ENCODE measurements at places on chromosomes 16 and 17.

GRCh38 chr16:77938913-77939312, 83.4 kb upstream of the CLEC3A start:
- no peak for DNase-seq

GRCh38 chr16:83482545-83483162, 325.1 kb upstream of the HSBP1 start:
- no peak for DNase-seq

DNA sequence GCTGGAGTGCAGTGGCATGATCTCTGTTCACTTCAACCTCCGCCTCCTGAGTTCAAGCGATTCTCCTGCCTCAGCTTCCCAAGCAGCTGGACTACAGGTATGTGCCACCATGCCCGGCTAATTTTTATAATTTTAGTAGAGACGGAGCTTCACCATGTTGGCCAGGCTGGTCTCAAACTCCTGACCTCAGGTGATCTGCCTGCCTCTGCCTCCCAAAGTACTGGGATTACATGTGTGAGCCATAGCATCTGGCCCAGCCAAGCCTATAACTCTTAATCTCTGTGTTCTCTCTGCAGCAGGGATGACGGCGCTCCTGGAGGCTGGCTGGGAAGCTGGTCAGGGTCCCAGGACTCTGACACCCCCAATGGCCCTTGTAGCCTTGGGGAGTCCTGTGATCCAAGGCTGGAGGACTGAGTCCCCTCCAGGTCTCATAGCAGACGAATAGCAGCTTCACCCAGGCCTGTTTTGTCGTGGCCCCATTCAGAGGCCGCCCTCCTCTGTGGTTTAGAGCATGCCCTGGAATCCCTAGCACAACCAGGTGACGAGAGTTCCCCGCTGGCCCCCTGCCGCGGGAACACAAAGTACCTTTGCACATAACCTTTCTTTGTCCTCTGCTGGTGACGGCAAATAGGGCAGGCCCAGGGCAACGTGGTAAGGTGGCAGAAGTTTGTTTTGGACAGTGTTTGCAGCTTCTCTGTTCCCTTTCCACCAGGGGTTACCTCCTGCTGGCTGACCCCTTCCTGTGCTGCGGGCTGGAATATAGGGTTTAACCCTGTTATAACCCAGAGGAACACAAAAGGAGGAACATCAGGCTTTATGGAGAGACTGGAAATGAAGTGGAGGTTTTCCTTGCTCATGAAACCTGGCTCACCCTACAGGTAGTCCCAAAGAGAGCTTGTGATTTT, 43.0 kb upstream of the TOB1 start:
- no peak for DNase-seq

GRCh38 chr17:63910096-63910495, 962 bp downstream of the CSHL1 start:
- no peak for DNase-seq

- DNase-seq: no peak
Measured at GRCh38 chr17:21240369-21241055, 12.7 kb downstream of the NATD1 start.

DNA sequence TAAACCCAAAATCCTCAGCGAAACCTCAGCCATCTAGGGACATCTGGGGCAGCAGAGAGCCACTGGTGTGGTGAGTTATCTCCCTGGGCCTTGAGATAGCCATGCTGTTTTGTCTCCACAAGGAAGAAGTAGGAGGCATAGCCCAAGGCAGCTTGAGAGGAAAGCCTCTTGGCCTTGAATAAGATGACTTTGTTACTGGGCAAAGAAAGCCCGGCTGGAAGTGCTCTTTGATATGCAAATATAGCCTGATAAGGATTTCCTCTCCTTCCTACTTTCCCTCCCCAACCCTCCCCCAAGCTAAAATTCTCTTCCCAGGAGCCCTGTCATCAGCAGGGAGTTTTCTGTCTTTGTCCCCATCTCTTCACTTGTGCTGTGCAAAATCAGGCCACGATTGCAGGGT, 694.4 kb downstream of the MAF start:
- no peak for DNase-seq

- DNase-seq: no peak
Measured at GRCh38 chr17:4393806-4394205, 27.3 kb upstream of the UBE2G1 start.

DNA sequence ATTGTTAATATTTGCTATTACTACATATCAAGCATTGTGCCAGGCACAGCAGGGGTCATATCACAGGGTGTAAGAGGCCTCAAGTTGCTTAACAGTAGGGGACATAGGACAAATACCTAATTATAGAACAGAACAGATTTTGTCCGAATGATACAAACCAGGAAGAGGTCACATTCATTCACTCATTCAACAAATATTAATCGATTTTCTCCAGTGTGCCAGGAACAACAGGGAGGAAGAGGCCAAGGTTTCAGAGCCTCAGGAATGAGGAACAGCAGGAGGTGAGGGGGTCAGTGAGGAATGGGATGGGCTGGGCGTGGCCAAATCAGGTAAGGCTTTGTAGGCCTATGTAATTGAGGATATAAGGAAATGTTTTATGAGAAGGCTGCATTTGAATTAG, 11.2 kb upstream of the CHST4 start:
- no peak for DNase-seq

DNA sequence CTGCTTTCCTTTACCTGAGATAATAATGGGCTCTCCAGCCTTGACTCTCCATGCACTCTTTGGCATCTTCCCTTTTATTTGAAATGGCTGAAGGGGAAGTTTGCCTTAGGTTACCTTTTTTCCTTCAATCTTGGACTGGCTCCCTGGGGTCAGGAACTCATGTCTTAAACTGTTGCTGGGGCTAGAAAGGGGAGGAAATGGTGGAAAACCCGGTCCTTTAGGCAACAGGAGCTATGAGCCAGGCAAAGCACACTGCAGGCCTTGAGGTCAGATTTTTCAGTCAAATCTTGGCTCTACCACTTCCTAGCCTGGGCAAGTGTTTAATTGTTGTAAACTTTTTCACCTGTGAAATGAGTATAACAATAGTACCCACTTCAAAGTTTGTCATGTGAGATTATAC, 30.2 kb downstream of the MINK1 start:
- DNase-seq: no peak

- DNase-seq: no peak
Measured at GRCh38 chr16:64047878-64048277, 1074.0 kb downstream of the CDH11 start.

DNA sequence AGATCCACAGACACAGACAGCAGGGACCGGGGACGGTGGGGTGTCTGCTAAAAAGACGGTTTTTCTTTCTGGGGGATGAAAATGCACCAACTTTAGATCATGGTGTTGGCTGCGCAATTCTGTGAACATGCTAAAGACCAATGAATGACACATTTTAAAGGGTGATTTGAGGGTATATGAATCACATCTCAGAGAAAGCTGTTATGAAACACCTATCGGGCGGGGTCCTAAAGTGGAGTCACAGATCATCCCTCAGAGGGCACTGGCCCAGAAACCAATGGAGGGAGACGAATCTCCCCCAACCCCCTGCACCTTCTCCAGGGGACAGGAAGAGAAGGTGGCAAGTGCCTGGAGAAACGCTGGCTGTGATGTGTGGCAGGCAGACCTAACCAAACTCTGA, 26.0 kb downstream of the KLHDC4 start:
- DNase-seq: no peak

DNA sequence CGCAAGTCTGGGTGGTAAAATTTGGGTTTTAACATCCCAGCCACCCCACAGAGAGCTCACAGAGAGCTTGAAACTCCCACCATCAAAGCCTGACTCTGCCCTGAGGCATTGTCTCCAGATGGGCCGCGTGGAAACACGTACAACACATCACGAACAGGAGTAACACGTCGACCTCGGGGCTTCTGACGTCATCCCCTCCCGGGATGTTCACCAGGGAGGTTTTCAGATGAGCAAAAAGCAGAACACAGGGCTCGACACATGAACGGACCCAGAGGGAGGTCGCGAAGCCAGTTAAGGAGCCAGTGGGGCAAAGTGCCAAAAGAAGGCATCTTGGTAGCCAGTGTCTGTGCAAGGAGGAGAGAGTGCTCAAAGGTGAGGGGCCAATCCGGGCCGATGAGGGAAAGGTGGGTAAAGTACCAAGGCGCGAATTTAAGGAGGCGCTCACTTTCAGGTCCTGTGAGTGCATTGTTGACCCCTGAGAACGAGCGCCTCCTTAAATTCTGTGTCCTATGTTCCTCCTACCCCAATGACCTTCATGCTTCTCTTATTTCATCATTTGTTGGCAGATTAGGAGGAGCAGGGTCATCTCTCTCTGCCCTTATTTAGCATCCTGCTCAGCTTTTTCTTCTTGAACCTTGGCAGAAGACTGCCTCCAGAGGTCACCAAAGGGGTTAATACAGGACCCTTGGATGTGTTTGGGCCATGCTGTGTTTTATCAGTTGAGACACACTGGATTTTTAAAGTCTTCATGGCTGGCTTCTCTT, 5.6 kb downstream of the RCVRN start:
- no peak for DNase-seq

DNA sequence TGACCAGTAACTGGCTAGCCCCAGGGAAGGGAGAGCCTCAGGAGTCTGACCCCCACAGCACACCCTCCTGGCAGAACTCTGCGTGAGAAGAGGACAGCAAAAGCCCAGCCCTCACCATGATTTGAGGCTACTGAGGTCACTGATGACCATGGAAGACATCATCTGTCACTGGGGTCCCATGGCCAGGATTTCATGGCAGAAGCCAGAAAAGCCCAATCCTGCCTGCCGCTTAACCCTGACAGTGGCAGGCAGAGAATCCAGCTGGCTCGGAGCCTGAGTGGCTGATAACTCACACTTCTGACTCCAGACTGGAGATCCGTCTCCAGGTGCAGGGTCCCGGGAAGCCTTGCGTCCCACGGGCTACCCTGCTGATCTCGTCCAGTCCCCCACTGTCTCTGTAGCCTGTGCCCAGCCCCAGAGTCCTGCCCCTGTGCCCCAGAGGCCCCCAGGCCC, 17.5 kb downstream of the GRIN2C start:
- no peak for DNase-seq

- no peak for DNase-seq
Measured at GRCh38 chr16:88289968-88290401, 92.8 kb upstream of the ZNF469 start.

DNA sequence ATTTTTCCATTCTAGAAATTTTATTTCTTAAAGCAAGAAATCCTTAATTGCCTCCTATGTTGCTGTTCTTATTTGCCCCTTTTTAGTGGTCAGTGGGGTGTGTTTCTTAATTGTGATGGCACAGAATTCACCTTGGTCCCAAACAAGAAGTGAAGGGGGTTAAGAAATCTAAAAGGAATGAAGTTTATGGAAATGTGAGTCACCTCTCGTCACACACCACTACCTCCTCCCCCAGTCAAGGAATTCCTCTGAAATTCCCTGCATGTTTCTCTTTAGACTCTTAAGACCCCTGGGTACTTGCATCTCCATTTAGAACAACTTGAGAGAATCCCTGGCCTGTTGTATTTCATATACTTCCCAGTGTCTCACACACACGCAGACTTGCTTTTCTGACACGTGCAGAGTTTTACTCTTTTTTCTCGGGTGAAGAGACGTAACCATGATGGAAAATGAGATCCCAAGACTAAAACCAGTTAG, 247.4 kb downstream of the PRKCA start:
- no peak for DNase-seq

DNA sequence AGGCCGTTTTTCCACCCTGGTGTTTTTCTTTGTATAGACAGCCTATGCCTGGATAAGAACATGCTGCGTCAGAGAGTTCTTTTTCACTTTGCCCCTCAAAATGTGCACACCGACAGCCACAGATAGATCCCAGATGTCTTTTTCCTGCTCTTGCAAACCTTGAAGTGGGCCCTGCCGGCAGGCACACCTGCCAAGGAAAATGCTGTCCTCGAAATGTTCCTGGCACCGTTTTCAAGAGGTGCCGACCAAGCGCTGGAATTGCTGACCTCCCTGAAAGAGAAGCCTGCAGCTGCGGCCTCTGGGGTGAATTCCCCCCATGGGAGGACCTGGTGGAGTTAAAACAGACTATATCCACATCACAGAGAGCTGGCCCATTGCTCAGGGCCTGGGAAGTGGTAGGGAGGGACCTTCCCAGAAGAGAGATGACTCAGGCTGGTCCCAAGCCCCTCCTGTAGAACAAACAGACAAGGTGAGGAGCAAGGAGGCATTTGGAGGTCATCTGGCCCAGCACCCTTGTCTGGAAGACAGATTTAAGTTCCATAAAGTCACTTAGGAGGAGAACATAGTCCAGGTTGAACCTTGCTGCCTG, 668.1 kb downstream of the MAF start:
- no peak for DNase-seq

GRCh38 chr16:35377142-35377541, 1917.7 kb downstream of the TP53TG3F start:
- no peak for DNase-seq

GRCh38 chr17:9798724-9799123, 7.3 kb upstream of the DHRS7C start:
- no peak for DNase-seq

DNA sequence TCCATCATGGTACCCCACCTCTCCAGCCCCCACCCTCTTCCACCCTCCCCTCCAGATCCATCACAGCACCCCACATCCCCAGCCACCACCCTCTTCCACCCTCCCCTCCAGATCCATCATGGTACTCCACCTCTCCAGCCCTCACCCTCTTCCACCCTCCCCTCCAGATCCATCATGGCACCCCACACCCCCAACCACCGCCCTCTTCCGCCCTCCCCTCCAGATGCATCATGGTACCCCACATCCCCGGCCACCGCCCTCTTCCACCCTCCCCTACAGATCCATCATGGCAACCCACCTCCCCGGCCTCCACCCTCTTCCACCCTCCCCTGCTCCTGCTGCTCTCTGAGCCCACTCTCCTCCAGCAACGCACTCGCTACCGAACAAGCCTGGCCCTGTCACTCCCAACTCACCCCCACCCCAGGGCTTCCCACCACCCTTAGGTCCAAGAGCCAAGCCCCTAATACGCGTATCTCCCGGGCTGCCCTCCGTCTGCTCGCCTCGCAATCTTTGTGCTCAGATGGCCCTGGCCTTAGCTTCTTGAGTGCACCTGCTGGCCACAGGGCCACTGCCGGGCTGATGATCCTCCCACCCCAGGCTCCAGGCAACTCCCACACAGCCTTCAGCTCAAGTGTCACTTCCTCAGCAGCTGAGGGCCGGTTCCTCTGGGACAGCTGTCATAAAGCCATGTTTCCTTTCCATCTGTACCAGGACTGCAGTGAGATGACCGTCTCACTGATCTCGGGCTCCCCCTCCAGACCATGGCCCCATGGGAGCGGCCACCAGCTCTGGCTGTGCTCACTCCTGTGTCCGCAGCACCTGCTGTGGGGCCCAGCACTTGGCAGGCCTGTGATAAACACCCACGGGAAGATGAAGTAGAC, 25.5 kb downstream of the KDM8 start:
- DNase-seq: no peak

- no peak for DNase-seq
Measured at GRCh38 chr16:49498264-49498663, 124.7 kb downstream of the C16orf78 start.

DNA sequence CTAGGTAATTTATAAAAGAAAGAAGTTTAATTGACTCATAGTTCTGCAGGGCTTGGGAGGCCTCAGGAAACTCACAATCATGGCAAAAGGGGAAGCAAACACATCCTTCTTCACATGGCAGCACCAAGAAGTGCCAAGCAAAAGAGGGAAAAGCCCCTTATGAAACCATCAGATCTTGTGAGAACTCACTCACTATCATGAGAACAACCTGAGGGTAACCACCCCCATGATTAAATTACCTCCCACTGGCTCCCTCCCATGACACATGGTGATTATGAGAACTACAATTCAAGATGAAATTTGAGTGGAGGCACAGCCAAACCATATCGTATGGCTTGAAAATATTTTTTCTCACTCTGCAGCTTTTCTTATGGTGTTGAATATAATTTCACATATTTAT, 151.7 kb downstream of the ANKFN1 start:
- DNase-seq: peak; percentile 15

Data from hematopoietic multipotent progenitor cell treated with erythropoietin and hydrocortisone succinate and interleukin-3 and kit ligand, for 6 days (in vitro differentiated cells).